LoVo (cell line): ENCODE measurements at places on chromosomes 3 and 15.

GRCh38 chr15:68298336-68298735, 20.8 kb downstream of the FEM1B start:
- DNase-seq, result no peak

GRCh38 chr15:51060030-51060673, 34.6 kb downstream of the TNFAIP8L3 start:
- DNase-seq, result no peak

DNA sequence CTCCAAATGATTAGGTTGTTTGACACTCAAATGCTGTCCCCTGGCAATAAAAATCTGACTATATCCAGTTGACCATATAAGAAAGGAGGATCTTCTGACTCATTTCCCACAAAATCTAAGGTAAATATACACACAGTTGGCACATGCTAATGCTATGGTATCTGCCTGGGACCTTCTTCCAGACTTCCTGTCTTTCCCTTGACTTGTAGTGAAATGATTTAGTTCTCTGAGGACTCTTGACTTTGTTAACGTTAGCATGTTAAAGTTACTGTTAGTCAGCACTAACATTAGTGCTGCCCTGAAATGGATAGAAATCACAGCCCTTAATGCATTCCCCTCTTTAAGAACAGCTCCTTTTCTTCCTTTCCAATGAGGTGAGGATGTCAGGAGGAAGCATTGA, 124.3 kb upstream of the LSAMP start:
- DNase-seq, result no peak

GRCh38 chr15:97525809-97526208, 434.7 kb upstream of the ARRDC4 start:
- DNase-seq, result no peak

DNA sequence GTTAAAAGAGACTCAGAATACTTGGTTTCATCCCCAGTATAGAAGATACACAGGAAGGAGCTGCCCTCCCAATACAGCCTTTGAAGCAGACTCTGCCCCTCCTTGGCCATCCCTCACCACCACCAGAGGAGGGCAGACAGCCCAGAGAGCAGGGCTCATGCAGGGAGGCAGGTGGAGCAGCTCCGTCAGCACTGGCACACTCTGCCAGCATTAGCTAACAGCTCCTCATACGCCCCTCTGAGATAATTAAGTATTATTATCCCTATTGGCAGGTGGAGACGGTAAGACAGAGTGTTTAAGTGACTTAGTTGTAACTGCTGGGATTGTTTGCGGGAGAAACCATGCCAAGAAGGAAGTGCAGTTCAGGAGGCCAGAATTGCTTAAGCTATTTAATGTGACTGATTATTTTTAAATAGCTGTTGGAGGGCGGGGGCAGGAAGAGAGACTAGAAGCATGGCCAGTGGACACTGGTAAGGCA, 434.0 kb downstream of the EPHB1 start:
- DNase-seq, result no peak

DNA sequence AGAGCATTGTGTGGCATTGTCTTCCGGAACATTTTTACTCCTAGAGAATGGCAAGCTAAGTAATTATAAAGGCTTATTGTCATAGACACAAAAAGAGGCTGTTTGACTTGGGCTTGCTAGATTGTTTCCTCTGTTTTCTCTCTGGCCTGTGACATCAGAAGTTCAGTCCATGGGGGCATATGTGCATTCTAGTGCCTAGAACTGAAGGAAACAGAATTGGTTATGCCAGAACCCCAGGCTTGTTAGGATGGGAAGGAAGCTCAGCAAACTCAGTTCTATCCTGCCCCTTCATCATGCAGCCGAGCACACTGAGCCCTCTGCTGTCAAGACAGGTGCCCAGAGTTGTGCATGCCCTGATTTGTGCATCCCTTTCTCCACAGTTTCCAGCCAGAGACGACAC, 131.3 kb downstream of the PDE8A start:
- DNase-seq, result no peak

GRCh38 chr3:175980486-175981090, 1121.5 kb downstream of the NAALADL2 start:
- DNase-seq, result no peak

GRCh38 chr3:154729741-154730140, 299.8 kb upstream of the GPR149 start:
- no peak for DNase-seq

DNA sequence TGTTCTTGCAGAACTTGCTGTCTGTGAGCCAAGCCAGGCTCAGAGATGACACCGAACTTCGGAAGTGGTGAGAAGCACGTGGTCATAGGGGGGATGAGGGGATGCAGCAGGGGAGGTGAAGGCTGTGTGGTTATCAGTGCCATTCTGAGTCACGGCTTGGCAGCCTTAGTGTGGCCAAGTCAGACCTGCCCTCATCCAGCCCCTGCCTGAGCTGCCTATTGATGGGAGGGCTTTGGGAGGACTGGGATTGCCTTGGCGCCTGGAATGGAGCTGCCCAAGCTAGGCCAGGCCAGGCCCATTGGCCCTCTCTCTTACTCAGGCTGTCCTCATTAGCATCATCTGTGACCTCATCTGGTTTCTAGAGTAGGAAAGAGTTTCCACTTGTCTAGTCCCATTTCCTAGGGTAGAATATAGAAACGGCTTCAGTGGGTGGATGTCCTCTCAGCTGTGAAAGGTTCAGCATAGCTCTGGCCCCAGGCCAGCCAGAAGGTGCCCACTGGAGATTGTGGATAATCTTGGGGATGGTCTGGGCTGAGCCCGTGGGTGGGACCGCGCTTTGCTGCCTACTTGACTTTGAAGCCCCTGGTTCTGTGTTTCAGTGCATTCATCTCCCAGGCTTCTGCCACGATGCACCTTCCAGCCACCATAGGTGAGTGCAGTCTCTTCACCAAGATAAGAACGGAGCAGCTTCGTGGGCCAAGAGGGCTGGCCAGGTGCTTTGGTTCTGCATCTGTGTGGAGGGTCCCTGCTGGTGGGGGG, 7.2 kb downstream of the FAH start:
- DNase-seq, result no peak

DNA sequence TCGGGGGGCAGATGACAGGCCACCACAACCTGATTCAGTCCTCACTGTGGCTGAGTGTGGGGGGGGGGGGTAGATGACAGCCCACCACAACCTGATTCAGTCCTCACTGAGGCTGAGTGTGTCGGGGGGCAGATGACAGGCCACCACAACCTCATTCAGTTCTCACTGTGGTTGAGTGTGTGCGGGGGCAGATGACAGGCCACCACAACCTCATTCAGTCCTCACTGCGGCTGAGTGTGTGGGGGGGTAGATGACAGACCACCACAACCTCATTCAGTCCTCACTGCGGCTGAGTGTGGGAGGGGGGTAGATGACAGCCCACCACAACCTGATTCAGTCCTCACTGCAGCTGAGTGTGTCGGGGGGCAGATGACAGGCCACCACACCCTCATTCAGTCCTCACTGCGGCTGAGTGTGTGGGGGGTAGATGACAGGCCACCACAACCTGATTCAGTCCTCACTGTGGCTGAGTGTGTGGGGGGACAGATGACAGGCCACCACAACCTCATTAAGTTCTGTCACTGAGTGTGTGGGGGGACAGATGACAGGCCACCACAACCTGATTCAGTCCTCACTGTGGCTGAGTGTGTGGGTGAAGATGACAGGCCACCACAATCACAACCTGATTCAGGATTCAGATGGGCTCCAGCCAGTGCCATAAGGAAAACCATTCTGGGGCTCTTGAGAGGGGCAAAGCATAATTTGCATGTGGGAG, 16.9 kb downstream of the ZNF717 start:
- DNase-seq, result no peak

GRCh38 chr15:40006646-40007045, 32.3 kb downstream of the SRP14 start:
- no peak for DNase-seq

DNA sequence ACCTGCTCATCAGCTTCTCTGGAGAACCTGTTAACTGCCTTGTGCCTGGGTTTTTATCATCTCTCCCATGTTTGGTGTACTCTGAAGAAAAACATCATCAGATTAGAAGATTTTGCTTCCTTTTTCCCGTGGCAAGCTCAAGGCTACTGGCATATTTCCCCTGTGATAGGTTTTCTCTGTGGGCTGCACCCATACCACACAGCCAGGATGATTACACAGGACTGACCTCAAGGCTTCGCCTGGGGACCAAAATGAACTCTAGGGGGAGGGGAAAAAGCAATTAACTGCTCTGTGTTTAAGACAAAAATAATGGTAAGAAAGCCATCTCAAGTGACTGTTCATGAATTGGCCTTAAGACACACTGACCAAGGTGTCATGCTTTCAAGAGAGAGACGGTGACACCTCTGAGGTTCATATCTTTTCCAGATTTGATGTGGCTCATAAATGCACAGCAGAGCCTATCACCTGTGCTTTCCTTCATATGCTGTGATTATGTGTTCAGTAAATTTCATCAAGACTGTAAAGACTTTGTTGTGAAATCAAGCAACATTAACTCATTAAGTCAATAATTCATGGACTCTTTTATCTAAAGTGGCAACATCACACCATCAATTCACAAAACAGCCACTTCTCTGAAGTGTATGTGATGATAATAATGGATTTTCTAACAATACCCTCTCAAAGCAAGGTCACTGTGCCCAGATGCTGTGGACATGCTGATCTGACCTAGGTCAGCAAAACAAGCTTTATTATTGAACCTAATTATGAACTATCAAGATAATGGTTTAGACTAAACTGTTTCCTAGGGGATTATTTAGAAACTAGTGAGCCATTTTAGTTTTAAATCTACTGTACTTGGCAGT, 427.9 kb downstream of the WDR72 start:
- no peak for DNase-seq
